ENCODE measurements at places on chromosomes 2 and 18.

DNA sequence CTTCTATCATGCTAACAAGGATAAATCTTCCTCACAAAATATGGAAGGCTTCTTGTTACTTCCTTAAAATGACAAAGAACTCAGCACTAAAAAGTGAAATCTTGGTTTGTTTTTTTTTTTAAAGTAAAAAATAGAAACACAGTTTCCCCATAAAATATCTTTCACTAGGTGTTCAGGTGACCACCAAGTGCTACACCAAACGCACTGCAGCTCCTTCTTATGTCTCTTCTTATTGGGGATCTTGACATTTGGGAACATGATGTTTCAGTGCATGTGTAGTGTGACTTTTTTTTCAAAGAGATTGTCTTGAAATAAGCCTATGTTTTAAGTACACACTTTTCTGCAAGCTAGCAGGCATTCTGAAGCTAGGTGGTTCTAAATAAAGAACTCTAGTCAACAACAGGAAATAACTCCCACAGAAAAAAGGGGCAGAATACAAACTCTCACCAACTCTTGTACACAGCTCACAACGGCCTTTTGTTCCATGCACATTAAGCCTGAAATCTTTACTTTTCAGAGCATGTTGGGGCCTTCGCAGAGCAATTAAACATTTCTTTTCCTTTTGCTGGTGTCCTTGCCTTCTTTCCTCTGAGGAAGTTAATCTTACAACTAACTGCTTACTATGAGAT lies 13.2 kb upstream of the SERTAD2 start:
- DNase-seq: no peak

- DNase-seq: no peak
These were observed 12.7 kb upstream of the DDX18 start for GRCh38 chr2:117801826-117802225.

- DNase-seq: no peak
These were observed 10.9 kb upstream of the SLC20A1 start for GRCh38 chr2:112634874-112635157.

GRCh38 chr2:217066510-217067270 lies 206.8 kb upstream of the TNP1 start:
- no peak for DNase-seq

GRCh38 chr2:12176623-12177454 lies 430.4 kb downstream of the LPIN1 start:
- no peak for DNase-seq

- DNase-seq: no peak
These were observed 582 bp downstream of the RIOK3 start for GRCh38 chr18:23453680-23454058.

DNA sequence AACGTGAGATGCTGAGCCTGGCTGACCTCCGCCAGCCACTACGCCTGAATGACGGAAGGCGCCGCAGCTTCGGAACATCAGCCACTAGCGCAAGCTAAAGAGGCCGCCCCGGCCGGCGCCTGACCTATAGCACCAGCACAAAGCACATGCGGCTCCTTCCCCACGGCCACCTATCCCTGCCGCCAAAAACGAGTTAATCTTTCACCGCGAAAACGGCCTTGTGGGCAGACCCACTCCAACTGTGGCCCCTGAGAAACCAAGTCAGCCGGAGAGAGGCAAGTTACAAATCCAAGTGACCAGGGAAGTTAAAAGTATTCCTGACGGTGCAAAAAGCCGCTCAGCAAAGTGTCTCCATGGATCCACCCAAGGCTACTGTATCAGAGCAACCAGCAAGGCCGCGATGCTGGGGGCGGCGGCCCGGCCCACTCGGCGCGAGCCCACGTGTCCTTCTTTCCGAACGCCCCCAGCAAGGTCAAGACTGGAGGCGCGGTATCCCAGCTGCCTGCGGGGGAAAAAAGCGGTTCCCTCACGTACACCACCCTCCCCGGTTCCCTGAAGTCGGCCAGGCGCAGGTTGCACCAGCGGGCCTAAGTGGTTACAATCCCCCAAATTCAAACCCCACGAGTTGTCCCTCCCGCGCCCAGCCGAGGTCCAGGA lies 575 bp downstream of the HSPD1 start:
- peak; percentile 7 for DNase-seq

DNA sequence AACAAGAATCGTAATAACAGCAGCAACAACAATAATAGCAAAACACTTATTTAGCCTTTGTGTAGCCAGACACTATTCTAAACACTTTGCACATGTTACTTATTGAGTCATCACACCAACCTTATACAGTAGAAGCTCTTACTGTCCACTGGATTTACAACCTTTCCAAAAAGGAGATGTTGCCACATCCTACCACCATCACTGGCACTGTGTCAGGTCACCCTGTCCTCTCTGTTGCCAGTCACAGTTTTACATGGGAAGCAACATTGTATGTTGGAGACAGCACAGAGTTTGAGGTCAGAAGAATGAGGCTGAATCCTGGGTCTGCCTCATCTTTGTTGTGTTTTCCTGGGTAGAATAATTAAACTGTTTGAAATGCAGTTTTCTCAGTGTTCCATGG lies 201.4 kb upstream of the EPAS1 start:
- DNase-seq: no peak

- DNase-seq: no peak
These were observed 362.2 kb upstream of the SLC14A2 start for GRCh38 chr18:45253056-45253565.

GRCh38 chr18:69002233-69002632 lies 204.4 kb downstream of the CCDC102B start:
- no peak for DNase-seq

DNA sequence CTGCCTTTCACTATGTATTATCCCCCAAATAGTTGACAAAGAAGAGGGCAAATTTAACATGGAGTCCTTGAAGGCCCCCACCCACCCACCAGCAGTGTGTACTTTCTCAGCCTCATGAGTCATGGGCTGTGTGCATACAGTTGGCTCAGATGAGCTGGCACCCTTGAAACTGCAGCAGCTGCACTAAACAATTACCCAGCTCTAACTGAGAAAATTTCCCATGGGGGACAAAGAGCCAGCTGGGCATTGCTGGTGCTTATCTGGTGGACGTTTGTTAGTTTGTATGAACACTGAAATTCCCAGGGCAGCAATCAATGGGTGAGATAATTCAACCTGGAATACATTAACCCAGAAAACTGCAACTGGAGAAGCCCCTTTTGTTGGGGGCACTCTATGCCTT lies 131.7 kb downstream of the GCA start:
- no peak for DNase-seq

DNA sequence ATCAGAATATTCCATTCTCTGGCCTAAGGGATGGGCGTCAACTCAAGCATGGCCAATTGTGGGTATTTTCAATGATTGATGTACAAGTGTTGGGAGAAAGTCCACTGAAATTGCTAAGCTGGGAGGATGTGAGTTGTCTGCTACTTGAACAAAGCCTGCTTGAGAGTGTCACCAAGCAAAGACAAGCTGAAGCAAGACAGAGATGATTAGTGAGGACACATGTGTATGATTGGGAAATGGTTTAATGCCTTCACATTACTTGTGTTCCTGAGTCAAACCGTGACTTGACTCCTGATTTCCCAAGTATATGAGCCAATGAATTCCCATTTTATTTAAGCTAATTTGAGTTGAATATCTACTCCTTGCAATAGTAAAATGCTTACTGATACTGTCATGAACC lies 23.7 kb upstream of the NRP2 start:
- DNase-seq: no peak

DNA sequence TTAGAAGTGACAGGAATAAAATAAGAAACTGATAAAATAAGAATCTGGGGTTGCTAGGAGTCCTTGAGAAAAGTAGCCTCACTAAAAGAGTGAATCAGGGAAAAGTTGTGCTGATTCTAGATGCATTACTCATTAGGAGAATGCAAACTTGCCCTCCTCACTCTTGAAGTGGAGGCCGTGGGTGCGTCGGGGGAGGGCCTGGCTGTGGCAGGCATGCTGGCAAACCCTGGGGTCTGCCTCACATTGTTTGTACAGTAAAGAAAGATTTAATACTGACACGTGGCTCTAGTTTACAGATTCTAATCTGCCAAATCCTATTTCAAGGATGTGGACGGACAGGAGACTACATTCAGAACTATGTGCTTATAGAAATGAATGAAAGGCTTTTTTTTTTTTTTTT lies 41.9 kb downstream of the TANC1 start:
- DNase-seq: no peak

GRCh38 chr2:24850944-24851343 lies 57.7 kb downstream of the CENPO start:
- no peak for DNase-seq

GRCh38 chr2:210421916-210422315 lies 54.6 kb downstream of the LANCL1 start:
- DNase-seq: no peak

DNA sequence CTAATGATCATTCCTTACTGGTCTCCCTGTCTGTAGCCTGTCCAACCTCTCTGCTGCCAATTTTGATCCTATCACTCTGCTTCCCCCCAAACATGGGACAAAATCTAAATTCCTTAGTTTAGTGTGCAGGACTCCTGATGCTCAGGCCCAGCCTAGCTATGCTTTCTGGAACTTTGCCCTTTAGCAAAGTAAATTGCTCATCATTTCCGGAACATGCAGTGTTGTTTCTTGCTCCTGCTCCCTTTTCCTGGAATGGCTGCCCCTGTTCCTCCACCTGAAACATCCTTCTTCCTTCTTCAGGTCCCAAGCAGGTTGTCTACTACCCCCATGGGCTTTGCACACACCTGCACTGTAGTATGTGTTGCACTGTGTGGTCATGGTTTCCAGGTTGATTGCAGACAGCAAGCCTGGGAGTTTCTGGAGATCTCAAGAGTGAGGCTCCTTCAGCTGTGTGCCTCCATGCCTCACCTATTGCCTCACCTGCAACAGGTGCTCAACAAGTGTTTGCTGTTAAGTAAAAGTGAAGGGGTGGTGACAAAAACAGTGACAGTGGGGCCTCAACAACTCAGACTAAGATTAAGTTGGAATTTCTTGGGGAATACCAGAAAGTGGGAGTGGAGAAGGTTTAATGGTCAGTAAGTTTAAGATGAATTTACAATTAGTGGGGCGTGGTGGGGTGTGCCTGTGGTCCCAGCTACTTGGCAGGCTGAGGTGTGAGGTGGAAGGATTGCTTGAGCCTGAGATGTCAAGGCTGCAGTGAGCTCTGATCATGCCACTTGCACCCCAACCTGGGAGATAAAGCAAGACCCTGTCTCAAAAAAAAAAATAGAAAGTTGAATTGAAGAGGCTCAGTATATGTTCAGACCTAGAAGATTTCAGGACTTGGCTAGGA lies 120.0 kb downstream of the DNAH6 start:
- no peak for DNase-seq

DNA sequence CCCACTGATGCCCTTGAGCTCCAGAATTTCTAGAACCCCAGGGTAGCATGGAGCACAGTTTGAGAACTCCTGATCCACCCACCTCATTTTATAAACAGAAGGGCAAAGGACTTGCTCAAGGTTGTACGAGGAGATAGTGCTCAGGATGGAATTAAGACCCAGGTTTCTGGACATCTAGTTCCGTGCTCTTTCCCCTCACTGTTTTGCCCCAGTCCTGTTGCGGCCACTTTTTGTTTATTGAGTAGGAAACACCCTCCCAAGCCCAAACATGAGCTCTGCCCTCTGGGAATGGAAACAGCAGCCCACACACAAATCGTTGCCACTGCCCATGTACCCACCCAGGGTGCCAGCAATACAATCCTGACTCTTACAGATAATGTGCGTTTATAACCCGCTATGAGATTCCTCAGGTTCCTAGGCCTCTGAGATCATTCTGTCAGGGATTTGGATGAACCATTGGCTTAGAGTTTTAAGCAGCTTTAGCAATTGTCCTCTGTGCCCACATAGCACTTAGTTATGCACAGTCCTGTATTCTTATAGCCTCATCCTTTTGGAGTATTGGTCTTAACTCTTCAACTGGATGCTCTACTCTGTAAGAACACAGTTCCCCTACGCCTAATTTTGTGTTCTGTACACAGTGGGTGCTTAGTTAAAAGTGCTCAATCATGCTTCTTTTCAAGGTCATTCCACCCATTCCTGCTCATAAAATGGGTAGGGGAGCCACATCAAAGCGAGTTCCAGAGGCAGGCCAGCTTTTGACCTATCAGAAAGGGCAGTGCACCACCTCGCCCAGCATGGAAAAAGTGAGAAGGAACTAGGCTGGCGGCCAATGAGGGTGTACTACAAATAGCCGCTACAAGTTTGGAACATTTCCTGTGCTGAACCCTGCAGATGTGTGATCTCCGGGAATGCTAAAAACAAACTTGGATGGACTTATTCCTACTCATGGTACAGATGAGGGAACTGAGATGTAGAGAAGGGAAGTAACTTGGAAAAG lies 60.3 kb upstream of the IGFBP2 start:
- DNase-seq: no peak

GRCh38 chr2:70627211-70627898 lies 73.7 kb upstream of the TGFA start:
- no peak for DNase-seq

GRCh38 chr2:8412082-8412481 lies 269.8 kb upstream of the ID2 start:
- no peak for DNase-seq

DNA sequence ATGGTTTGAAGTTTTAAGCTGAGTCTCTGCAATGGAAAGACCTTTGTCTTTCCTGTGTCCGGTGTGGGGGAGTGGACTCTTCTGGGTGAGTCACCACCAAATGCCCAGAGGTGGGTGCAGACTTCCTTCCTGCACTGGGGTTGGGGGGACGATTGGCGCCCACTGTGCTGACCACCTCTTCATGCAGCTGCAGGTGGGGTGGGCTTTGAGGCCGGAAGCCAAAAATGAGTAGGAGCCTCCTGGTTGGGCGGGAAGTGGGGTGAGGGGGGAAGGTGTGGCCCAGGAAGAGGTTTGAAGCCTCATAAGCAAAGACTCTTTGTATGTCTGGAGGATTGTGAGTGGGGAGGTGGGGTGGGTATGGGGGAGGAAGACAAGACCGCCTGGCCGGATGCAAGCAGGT lies 27.6 kb downstream of the PAX8 start:
- DNase-seq: no peak

GRCh38 chr2:178072383-178073301 lies at the start of gene PDE11A:
TSS of gene PDE11A (minus strand) at chr2:178072777. CDS start at chr2:178072437, 340 bp downstream.
- no peak for DNase-seq

- no peak for DNase-seq
These were observed 103.9 kb upstream of the UBE2E3 start for GRCh38 chr2:180876506-180876905.

- no peak for DNase-seq
These were observed 54.9 kb downstream of the MAPRE2 start for GRCh38 chr18:35095983-35096676.

- DNase-seq: no peak
These were observed 201.2 kb downstream of the NOL4 start for GRCh38 chr18:34023471-34023870.
